Stimulated activated CD8-positive, alpha-beta memory T cell treated with anti-CD3 and anti-CD28 coated beads, Interleukin-4, amount 100 ng/mL, for 24 hours (primary cell): ENCODE measurements at places on chromosomes 5 and 9.

DNA sequence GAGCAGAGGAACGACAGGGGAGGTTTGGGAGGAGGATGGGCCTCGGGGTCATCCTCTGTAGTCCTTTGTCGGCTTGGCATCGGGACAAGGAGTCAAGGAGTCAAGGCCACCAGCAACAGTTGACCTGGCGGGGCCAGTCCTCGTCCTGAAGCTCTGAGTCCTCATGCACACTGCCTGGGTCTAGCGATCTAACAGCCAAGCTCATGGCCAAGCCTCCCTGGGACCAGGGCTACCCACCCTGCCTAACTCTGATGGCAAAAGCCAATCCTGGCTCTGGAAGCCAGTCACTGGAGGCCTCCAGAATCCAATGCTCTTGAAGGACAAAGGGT lies 49.8 kb downstream of the CAMK2A start:
- DNase-seq, result no peak

- DNase-seq, result no peak
These were observed 302.6 kb downstream of the ACTL7B start for GRCh38 chr9:108553111-108553635.

GRCh38 chr5:143886096-143886495 lies 74.1 kb downstream of the HMHB1 start:
- no peak for DNase-seq

GRCh38 chr5:90866915-90867731 lies 308.5 kb downstream of the ADGRV1 start:
- no peak for DNase-seq

DNA sequence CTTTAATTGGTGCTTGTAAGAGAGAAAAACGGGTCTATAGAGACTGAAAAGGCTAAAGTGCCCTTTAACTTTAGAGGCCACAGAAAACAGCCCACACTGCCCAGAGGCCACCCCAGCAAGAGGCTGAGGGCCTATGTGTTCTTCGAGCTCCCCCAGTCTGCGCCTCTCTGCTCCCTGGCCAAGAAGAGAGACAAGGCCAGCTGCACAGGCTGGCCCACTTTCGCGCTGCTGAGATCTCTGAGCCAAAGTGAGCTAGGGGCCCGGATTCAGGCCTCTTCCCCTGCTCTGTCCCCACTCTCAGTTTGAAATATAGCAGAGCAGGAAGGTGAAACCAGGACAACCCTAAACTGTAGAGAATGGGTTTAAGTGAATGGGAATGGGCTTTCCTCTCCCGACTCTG lies 132.0 kb upstream of the TRIM32 start:
- DNase-seq, result no peak

DNA sequence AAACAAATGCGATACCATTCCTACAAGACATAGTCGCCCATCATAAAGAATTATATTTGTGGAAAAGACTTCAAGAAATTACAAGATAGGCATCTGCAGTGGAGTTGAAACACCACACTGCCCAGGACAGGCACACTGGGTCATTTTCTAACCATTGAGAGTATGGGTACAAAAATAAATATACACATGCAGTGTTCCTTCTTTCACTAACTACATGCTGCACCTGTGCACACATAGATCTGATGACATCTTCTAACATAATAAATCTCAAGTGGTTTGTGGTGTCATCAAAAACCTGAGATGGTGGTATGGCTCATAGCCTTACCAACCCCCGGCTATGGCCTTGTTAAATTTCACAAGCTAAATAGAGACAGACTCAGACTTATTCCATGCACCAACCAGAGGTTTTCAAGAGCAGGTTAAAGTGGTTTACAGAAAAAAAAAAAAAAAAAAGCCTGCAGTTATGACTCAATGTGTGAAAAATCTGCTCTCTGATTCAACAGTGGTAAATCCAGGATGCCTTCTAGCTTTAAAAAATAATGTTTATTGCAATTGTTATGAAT lies 12.4 kb upstream of the NFIB start:
- DNase-seq, result no peak

DNA sequence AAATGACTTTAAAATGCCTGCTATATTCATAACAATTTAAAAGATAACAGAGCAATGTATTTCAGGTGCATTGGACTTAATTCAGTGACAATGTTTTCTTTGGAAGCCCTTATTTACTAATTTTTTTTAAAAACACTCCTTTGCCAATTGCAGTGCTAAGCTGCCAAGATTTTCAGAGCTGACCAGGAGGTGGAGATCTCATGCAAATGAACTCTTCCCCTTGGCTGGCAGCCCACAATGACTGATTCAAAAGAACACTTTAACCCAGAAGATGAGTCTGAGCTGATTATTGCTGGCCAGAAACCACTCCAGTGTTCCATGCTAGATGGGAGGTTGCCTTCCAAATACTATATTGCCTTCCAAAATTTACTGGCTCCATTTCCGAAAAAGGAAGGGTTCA lies 128.3 kb upstream of the CCNH start:
- DNase-seq, result no peak

DNA sequence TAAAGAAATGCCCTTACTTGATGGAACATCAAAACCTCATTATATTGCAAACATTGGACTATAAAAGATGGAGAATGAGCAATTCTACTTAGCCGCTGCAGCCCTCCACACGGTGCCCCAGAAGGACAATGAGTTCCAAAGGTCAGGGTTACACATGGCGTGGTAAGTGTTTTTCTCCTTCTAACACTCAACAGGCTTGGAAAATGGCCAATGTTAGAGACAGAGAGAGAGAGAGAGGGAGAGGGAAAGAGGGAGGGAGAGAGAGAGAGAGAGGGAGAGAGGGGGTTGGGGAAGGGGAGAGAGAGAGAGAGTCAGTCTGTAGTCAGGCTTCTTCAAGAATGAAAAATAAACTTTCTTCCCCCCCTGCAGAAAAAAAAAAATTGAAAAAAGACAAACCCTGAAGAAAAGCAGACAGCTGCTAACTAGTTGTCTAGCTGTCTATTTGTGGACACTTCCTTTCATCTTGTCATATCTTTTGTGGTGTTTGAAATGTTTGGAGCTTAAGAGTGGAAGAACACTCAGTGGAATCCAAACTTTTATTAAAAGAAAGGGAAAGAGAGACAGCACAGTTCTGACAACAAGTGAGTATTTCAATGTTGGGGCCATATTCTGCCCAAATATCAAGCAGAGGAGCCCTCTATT lies 324.8 kb downstream of the TMEM38B start:
- DNase-seq, result no peak

DNA sequence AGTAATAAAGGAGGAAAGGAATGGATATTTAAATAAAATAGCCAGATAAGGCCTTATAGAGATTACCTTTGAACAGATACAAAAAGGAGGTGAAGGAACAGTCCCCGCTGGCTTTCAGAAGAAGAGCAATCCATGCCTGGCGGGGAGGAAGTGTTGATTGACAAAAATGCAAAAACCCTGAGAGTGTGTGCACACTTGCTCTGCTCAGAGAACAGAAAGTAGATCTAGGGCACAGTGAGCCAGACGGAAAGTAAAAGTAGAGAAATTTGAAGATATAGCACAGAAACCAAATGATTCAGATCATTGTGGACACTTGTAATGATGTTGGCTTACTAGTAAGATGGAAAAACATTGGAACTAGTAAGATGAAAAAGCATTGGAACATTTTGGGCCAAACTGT lies 720.6 kb downstream of the PTPRD start:
- no peak for DNase-seq

DNA sequence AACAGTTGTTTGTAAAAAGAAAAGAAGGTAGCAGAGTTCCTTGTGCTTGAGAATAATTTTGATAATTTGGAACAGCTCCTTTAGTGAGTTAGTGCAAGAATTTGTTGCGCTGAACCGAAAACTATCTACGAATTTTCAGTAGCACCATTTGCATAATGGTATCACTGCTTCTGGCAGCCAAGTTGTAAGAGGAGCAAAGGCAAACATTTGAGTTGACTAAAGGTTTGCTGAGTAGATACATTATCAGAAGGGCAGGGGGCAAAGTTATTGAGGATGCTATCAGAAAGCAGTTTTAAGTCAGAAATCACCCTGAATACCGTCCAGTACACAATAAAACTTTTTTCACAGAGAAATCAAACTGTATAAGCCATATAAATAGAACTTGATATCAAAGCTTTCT lies 181.5 kb upstream of the MOCS2 start:
- no peak for DNase-seq

- no peak for DNase-seq
These were observed 54.7 kb upstream of the ZFR start for GRCh38 chr5:32499261-32499660.

GRCh38 chr9:12826924-12827565 lies 52.2 kb downstream of the LURAP1L start:
- no peak for DNase-seq

GRCh38 chr5:111585291-111585690 lies 73.0 kb upstream of the STARD4 start:
- no peak for DNase-seq

GRCh38 chr5:167905919-167906853 lies 385.3 kb upstream of the WWC1 start:
- no peak for DNase-seq

- DNase-seq, result no peak
These were observed 37.2 kb downstream of the SAR1B start for GRCh38 chr5:134595458-134595838.

- no peak for DNase-seq
These were observed 36.0 kb upstream of the PITX1 start for GRCh38 chr5:135069895-135070657.

DNA sequence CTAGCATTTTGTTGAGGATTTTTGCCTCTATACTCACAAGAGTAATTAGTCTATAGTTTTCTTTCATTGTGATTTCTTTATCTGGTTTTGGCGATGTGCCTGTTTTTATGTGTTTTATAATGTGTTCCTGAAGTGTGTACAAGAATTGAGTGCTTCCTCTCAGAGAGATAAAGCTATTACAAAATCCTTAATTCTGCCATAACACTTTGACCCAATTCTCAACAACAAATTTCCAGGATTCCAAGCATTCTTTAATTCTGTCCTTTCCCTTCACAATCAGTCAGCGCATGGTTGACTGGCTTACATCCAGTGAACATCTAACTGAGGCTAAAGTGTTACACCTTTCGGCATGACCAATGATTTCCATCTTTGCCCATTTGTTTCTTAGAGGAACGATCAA lies 282.9 kb upstream of the MVB12B start:
- DNase-seq, result no peak

GRCh38 chr9:86057491-86057890 lies 41.9 kb downstream of the GOLM1 start:
- DNase-seq, result no peak

DNA sequence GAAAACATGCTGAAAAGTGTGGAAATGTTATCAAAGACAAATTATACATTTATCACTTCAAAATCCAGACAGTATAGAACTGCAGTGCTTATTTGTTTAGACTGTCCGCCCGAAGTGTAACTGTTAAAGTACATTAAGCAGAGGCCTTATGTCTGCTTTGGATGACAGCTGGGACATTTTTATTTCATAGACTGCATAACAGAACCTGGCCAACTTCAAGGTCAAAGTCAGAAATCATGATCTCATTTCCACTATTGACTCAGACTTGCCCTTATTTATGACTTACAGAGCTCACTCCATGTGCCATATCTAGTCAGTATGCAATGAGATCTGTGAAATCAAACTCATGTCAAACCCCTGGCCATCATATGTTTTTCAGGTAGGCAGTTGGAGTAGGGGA lies 87.7 kb downstream of the RAB3C start:
- no peak for DNase-seq

DNA sequence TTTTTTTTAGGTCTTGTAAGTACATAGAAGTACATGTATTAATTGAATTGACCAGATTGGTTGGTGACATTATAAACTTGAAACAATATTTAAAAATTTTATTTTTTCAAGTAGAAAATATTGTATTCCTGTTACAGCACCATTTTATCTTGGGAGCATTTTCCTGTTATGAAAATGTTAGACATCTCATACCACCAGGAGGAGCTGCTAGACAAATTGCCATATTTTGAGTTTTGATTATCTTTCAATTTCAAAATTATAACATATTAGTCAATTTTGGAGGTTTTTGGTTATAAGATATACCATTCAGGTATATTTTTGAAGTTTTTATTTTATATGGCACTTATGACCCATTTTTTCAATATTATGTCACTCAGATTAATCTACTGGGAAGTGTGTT lies 84.4 kb downstream of the CNTLN start:
- no peak for DNase-seq

GRCh38 chr9:137252555-137253506 lies 1.7 kb downstream of the STPG3 start:
- no peak for DNase-seq
